ENCODE measurements at places on chromosomes 5 and 9.

- no peak for DNase-seq
Measured at GRCh38 chr9:116366241-116366640, 212.7 kb downstream of the PAPPA start.

- DNase-seq, result no peak
Measured at GRCh38 chr5:131999441-132000240, 11.8 kb downstream of the ACSL6 start.

DNA sequence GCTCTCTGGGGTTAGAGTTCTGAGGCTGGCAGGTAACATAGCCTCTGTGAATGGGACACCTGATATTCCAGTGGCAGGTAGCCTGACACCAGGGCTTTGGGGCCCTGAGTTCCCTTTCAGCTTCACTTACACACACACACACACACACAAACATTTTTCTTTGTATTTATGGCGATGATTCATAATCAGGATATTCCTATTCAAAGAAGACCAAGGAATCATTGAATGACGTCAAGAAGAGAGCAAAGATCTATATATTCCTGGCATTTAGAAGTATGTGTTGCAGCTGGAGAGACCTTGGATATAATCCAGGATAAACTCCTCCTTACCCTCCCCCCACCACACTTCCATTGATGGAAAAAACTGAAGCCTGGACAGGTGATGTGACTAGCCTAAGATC, 7.9 kb upstream of the ENTREP1 start:
- DNase-seq, result no peak

GRCh38 chr5:68233075-68233474, 17.5 kb downstream of the PIK3R1 start:
- DNase-seq, result no peak

DNA sequence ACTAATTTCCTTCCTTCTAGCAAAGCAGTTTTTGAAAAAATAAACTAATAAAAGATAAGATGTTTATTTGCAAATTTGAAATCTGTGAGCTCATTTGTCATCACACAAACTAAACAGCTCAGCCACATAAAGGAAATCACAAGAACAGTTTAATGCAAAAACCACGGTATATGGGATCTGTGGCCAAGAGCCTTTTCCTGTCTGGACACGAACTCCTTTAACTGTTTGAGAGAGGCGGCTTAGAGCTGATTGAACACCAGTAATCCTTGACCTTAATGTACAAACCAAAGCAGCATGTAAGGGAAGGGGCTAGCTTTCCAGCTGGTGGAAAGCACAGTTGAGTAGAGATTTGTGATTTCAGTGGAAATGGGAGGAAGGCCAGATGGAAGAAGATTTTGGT, 66.3 kb upstream of the SPINK5 start:
- no peak for DNase-seq

GRCh38 chr5:149632311-149633251, 51.3 kb downstream of the ARHGEF37 start:
- peak; percentile 52 for DNase-seq

DNA sequence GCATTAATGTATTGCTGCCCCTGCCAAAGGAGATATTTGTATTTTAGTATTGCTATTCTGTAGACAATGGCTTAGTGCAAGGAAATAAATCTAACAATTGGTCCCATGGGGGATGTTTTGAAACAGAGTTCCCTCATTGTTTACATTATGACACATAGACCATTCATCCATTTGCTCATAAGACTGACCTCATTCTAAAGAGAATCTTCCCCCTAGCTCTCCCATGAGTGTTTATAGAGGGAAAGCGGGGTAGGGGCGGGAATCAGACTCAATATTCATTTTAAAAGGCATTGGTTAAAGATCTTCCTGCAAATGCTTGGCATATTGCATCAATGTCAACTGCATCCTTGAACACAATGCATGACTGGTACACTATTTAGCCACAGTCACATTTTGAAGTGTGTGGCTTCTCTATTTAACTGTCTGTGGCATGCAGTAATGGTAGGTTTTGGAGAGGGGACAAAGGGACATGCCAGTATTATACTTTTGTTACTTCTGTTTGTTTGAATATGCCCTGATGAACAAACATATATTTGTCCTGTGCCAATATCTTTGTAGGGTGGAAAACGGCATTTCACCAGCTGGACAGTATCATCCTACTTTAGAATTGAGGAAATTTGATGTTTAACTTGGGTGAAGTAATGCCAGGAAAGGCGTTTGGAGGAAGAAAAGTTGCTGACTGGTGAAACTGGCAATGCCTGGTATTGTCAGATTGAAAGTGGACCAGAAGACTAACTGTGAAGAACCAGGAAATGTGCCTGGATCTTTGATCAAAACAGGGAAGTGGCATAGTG, 84.1 kb upstream of the MEGF10 start:
- no peak for DNase-seq

- no peak for DNase-seq
Measured at GRCh38 chr5:174046558-174046957, 1.1 kb downstream of the NSG2 start.

Measured in mucosa of descending colon (tissue), 3 donors.